ENCODE measurements at places on chromosomes 16 and 17. TPM values are rescaled to one million over a fixed set of nuclear protein-coding genes. Genes with fewer than 3 reads are reported as not detected.

The ALOX15 gene
- not detected for total RNA-seq

The IGSF6 gene
- not detected for total RNA-seq

The MMP2 gene
- not detected for total RNA-seq

The TMEM235 gene
- total RNA-seq = not detected

The CHTF18 gene
- 70.7 TPM for total RNA-seq

The ANKRD40CL gene
- total RNA-seq = not detected

The PAM16 gene
- 114 TPM for total RNA-seq

The PRR11 gene
- 55.5 TPM for total RNA-seq

- no peaks in the 10 kb centered on the region for H3K4me1 ChIP-seq
- no peak overlapping the region for H3K27ac ChIP-seq
- no peak overlapping the region for H3K4me3 ChIP-seq
- H3K27me3 ChIP-seq = no peaks in the 10 kb centered on the region
Measured at GRCh38 chr17:49381033-49381432, 19.0 kb upstream of the ZNF652 start.

DNA sequence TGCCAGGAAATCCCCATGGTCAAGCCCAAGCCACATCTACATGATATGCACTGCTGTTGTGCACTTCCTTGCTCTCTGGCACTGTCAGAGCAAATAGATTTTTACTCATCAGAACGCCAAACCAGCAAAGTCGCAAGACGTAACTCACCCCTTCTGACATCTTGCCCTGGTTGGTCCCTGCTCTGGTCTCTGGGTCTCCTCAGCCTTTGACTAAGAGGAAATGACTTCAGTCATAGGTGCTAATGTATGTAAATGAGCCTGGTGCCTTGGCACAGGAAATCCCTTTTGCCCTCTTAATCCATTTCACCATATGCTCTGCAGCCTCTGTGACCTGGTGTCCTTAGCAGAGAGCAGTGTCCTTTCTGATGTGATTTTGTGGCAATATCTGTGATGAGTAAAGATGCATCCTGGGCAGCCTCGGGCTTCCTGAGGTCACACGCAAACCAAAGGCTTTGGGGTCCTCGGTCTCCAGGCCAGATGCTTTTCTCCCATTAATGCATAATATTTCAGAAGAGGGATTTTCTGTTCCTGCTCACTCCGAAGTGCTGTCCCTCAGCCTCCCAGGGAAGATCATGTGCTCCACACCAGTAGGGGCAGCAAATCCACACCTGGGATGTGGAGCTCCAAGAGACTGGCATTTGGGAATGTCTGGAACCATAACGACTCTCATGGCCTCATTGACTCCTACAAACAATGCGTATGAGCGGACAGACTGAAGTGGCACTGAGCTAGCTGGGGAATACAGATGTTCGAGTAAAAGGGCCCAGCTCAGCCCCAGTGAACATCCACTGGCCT lies 66.9 kb downstream of the GP2 start:
- DNase-seq = no peak
- no peak overlapping the region for H3K4me3 ChIP-seq
- H3K27me3 ChIP-seq = peaks cover 4% of the 10 kb centered on the region
- H3K36me3 ChIP-seq = no peaks in the 10 kb centered on the region

DNA sequence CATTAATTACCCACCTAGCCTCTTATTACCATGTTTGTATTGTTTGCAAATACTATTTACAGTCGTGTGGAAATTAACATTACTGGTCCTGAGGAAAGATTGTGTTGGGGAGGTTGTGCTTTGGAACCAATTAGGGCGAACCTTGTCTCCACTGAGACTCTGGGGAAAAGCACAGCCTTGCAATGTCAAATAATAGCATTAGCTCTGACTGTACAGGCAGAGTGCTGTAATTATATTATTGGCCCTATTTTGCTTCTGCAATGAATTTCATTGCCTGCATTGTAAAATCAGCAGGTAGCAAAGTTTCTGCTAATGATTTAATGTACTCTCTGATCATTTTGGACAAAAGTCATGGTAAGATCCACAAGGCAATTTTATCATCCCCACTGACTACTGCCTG lies 97.0 kb downstream of the WWOX start:
- DNase-seq = no peak
- no peak overlapping the region for H3K27ac ChIP-seq
- no peaks in the 10 kb centered on the region for H3K36me3 ChIP-seq
- H3K4me3 ChIP-seq = no peak overlapping the region

DNA sequence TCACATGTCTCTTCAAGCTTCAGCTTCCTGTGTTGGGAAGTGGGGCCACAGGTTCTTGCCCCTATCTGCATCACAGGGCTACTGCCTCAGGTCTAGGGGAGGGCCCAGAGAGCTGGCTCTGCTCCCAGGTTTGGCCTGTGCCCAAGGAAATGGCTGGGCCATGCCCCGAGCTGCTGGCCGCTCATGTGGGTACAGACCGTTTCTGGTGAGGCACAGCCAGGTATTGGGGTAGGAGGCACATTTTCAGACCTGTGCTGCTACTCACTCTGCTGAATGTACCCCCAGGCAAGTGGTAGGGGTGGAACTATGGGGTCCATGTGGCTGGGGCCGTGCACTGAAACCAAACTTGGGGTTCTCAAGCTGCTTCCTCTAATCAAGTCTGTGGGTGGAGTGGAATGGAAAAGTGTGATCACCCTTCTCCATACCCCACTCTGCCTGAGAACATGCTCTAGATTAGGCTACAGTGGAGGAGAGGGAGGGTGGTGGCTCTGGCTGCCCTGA lies 4.6 kb downstream of the GAS2L2 start:
- H3K4me1 ChIP-seq = no peaks in the 10 kb centered on the region
- DNase-seq = no peak
- H3K36me3 ChIP-seq = no peaks in the 10 kb centered on the region
- H3K4me3 ChIP-seq = no peak overlapping the region

GRCh38 chr17:29776026-29776425 lies 153.3 kb upstream of the CORO6 start:
- peak overlapping the region; percentile 17 for H3K27ac ChIP-seq
- no peaks in the 10 kb centered on the region for H3K27me3 ChIP-seq
- peaks cover 9% of the 10 kb centered on the region for H3K4me1 ChIP-seq
- no peaks in the 10 kb centered on the region for H3K36me3 ChIP-seq
- no peak for DNase-seq
- H3K4me3 ChIP-seq = no peak overlapping the region

DNA sequence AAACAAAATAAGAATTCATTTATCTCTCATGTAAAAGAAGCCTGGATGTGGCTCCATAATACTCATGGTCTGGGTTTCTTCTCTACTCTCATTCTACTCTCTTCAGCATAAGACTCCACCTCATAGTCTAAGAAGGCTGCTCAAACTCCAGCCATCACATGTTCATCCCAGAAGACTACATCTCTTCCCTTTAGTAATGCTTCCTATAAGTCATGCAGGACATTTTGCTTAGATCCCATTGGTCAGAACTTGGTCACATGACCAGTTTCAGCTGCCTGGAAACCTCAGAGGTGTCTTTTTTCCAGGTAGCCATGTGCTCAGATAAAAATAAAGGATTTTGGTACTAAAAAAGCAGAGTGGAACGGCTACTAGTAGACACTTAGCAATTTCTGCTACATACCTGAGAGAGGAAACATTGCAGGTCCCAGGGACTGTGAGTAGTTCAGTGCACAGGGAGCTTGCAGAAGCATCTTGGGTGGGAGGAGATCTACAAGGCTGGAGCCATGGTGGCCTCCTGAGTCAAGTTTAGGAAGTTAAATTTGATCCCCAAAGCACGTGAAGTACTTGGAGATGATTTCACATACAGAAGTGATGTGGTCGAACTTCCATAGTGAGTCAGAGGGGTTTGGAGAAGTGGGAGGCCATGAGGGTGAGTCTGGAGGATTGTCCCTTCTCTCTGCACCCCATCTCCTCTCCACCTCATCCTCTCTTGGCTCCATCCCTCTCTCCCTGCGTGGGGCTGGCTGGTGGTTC lies 110.2 kb downstream of the CCDC182 start:
- H3K36me3 ChIP-seq = peaks cover 4% of the 10 kb centered on the region
- no peak for DNase-seq
- H3K27ac ChIP-seq = no peak overlapping the region

DNA sequence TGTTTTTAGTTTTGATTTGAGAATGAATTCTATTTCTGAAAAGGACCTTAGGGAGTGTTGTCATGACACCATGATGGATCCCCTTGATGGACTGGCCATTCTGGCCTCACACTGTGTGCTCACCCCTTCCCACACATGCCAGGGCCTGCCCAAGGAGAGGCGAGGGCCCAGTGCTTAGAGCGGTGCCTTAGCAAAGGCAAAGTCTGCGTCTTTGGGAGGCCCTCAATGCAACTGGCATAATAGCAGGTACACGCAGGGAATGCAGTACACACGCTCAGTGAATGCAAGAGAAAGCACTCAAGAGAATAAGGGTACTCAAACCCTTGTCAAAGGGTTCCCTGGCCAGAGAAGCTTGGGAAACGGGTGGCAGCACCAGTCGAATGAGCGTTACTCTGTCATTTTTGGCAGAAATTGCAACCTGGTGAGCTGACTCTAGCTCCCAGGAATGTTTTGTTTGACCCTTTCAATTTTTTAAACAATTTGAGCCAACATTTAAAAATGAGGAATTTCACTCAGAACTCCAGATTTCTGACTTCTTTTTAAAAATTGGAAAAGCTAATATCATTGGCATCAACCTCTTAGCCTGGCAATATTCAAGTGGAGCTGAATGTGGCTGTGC lies 32.1 kb downstream of the NKD1 start:
- H3K4me1 ChIP-seq = no peaks in the 10 kb centered on the region
- H3K27ac ChIP-seq = no peak overlapping the region
- DNase-seq = no peak
- no peaks in the 10 kb centered on the region for H3K27me3 ChIP-seq

GRCh38 chr16:78137782-78138616 lies 38.5 kb downstream of the WWOX start:
- peaks cover 38% of the 10 kb centered on the region for H3K4me1 ChIP-seq
- no peaks in the 10 kb centered on the region for H3K36me3 ChIP-seq
- H3K4me3 ChIP-seq = no peak overlapping the region
- no peak for DNase-seq

DNA sequence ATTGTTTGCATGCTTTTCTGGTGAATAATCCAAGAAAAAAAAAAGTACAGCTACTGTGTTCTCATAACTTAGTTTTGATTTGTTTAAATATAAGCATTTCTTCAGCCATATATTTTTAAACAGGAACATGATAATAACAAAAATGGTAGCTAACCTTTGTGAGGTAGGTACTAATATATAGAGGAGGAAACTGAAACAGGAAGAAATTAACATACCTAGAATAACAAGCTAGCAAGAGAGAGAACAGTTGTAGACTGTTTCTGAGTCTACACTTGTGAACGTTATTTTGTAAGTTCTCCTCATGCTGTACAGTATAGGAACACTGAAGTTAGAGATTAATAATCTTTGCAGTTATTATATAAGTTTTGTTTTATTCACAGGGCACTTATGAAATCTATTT lies 49.3 kb downstream of the NSRP1 start:
- H3K4me1 ChIP-seq = peaks cover 2% of the 10 kb centered on the region
- H3K36me3 ChIP-seq = peaks cover 4% of the 10 kb centered on the region
- H3K27ac ChIP-seq = no peak overlapping the region
- H3K4me3 ChIP-seq = no peak overlapping the region

DNA sequence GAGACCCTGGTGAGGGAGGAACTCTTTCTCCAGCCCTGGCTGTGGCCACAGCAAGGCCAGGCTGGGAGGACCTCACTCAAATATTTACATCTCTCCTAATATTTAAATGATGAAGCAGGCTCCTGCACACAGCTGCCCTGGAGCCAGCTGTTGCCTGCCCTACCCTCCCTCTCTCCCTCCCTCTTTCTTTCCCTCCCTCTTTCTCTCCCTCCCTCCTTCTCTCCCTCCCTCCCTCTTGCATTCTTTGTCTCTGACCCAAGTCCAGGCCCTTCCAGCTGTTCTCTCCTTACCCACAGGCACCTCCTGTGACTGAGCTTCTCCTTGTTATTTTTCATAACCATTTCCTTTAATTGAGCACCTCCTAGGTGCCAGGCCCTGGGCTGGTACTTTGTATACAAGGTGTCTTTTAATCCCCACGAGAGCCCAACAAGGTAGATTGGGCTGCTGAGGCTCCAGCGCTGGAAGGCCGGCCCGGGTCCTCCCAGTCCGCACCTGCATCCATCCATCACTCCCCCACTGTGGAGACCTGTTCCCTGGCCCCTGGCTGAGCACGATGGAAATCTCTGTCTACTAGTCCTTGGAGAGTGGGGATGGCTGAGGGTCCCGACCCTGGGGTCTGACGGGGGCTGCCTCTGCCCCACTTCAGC lies 242.3 kb downstream of the SEC14L1 start:
- no peak overlapping the region for H3K4me3 ChIP-seq
- no peaks in the 10 kb centered on the region for H3K27me3 ChIP-seq
- no peak for DNase-seq
- H3K4me1 ChIP-seq = peaks cover 48% of the 10 kb centered on the region

GRCh38 chr16:29310852-29311314 lies 95.6 kb downstream of the NPIPB11 start:
- no peak overlapping the region for H3K27ac ChIP-seq
- DNase-seq = no peak
- peaks cover 41% of the 10 kb centered on the region for H3K4me1 ChIP-seq
- H3K36me3 ChIP-seq = no peaks in the 10 kb centered on the region

DNA sequence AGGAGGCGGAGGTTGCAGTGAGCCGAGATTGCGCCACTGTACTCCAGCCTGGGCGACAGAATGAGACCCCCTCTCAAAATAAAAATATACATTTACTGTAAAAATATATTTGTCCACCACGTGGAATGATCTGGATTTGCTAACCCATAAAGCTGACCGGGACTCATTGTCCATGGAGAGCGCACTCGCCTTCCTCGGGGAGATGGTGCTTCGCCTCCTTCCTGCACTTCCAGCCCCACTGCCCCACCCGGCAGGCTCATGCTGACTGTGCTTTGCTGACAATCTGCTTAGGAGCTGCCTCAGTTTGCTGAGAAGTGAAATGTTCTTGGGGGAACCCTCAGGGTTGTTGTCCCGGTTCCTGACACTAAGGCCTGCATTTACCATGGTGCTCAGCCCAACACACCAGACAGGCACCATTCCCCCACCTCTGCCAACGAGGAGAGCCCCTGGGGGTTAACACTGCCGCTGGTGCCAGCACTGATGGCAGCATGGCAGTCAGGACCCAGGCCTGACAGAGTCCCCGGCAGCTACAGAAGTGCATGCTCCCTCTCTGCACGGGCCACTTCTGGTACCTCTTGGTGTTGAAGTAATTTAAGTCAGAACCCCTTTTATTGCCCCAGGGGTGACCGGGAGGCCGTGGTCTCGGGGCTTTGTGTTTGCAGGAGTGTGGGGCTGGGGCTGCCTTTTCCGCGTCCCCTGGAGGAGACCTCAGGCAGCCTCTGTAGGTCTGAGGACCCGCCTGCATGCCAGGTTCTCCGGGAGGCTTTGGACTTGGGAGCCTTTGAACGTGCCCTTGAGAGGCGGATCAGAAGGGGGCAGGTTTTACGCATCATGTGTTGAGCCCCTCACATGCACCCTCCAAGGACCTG lies 2.5 kb downstream of the NUBP2 start:
- H3K4me3 ChIP-seq = peak overlapping the region; percentile 47
- DNase-seq = no peak
- peaks cover 14% of the 10 kb centered on the region for H3K4me1 ChIP-seq
- H3K27me3 ChIP-seq = no peaks in the 10 kb centered on the region
- H3K27ac ChIP-seq = no peak overlapping the region

All from natural killer cell treated with Interleukin-12 subunit alpha and Interleukin-12 subunit beta and Interleukin-15 and Interleukin-18, amount 100 ng/mL, for 72 hours (primary cell).